ENCODE measurements at places on chromosomes 4 and X.

- no peak for DNase-seq
These were observed 51.8 kb downstream of the GBA3 start for GRCh38 chr4:22744478-22745062.

DNA sequence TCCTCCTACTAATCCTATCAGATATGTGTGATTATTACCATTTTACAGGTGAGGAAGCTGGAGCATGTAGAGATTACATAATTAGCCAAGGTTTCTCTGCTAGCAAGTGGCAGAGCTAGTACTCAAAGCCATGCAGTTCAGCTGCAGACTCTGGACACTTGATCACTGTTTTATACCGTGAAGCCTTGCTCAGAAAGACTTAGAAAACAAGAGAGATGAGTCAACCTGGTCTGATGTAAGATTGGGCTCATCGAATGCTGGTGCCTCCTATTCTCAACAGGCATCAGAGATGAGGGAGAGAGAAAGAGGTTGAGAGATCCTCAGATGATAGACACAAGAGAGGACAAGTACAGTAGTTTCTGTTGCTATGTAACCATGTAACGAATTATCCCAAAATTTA lies 19.0 kb upstream of the PDE5A start:
- DNase-seq: no peak

- peak; percentile 28 for DNase-seq
These were observed 466.6 kb downstream of the INPP4B start for GRCh38 chr4:142379277-142380051.

DNA sequence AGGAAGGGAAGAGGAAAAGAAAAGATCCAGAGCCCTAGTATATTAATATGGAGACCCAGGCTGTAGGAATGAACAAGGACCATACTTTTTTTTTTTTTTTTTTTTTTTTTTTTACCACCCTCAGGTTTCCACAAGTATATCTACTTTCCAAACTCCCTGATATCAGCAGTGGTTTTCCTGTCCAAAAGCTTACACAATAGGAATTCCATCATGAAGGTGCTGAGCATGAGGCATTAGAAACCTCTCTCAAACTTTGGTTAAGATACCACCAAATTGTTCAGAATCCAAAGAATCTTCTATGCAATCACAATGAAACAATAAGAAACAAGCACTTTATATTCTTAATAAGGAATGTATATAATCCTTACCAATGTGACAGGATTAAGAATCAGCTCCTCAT lies 26.5 kb downstream of the RPS6KA3 start:
- DNase-seq: peak; percentile 76

DNA sequence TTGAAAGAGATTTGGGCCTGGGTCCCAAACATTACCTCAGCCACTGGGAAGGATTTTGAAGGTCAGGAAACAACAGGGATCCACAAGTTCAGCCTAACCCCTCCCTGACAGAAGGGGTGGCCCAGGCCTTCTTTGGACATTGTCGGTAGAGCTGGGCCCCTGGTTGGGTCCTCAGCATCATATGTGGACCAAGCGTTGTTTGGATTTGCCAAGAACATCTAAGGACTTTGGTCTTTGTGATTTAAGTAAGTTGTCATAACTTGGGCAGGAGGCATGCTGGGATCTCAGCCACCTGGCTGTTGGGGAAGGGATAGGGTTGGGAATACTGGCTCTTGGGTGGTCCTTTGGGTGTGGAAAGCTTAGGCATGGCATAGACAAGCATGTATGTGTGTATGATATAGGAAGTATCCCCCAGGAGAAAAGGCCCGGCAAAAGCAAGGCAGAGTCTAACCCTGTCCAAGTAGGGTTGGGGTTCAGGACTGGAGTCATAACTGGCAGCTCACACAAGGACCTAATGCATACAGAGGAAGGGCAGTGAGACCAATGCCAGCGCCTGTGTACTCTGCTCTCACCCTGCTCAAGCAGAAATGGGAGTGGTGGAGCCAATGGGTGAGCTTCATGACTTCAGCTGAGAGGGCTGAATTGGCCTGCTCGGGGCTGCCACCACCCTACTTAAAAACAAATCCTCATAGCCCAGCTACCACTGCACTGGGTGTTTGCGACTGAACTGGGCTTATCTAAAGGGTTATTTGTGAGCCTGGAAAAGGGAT lies 102.8 kb downstream of the RTL5 start:
- DNase-seq: no peak

- no peak for DNase-seq
These were observed at the start of gene ANKRD37 for GRCh38 chr4:185396724-185397385. Gene ANKRD37, plus strand, starts transcription at chr4:185396841. Its CDS starts 83 bp downstream, at chr4:185396924.

All from NCI-H226 (cell line).